ENCODE measurements at places on chromosomes 3 and 15. TPM values are rescaled to one million over a fixed set of nuclear protein-coding genes. Genes with fewer than 3 reads are reported as not detected.

The TP63 gene
- total RNA-seq, result 0.37 TPM

The INSYN1 gene
- total RNA-seq, result 1.5 TPM

The CELF6 gene
- total RNA-seq, result 0.13 TPM

The PSTPIP1 gene
- total RNA-seq, result not detected

The WDR93 gene
- 0.13 TPM for total RNA-seq

The SOX2 gene
- total RNA-seq, result 0.74 TPM

The MESP1 gene
- 8.5 TPM for total RNA-seq

The LYZL4 gene
- not detected for total RNA-seq

The DNAH12 gene
- total RNA-seq, result 0.03 TPM

Measured in A549 treated with CORT108297 at 1 μM for 4 hours (cell line).